ENCODE measurements at places on chromosomes 1 and 21. TPM values are rescaled to one million over a fixed set of nuclear protein-coding genes. Genes with fewer than 3 reads are reported as not detected.

- DNase-seq, result no peak
Measured at GRCh38 chr1:162554258-162554657, 7.3 kb upstream of the UAP1 start.

ANKRD35 gene
- 0.86 TPM for polyA plus RNA-seq

- no peak for DNase-seq
Measured at GRCh38 chr1:37303884-37304574, 170.4 kb upstream of the ZC3H12A start.

DNA sequence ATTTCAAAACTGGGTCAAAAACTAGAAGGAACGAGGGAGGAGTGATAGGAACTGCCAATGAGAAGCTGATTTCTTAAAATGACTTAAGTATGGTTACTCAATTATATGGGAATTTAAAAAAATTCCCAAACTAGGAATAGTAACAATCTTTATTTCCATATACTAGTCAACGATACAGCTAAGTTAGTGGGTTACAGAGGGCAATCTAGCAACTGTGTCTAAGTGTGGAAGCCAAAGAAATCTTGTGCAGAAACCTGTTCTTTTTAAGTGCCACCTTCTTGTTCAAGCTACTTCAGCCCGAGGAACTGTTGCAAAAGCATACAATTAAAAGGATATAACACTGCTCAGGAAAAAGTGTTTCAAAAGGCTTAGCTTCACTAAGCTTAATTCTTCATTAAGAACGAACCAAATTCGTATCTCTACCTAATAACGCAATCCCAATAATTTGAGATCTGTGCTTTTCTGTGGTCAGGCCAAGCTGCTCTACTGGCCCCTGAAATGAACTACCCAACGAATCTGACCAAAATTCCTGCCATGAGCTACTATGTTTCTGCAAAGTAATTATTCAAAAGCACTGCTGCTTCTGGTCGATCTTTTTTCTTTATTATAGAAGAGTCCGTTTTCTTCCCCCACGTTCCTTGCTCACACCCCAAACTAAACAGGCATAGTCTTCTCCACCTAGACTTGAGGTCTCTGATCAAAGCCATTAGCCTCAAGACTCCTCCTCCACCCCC lies 1.8 kb downstream of the USP24 start:
- no peak for DNase-seq

DNA sequence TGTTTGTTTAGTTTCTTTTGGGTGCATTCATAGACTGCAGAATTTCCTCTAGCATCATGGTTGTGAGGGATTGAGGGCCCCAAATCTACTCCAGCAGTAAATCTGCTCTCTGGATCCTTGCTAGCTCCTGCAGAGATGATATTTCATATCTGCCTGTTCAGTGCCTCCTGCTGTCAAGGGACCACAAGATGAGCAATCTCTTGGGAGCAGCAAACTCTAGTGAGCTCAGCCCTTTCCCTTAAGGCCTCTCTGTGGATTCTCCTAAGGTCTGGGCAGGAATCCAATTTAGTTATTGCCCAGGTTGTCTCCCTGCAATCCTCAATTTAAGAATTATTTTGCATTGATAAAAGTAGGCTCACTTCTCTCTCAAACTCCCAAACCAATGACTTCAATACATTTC lies 76.9 kb downstream of the RGS18 start:
- no peak for DNase-seq

All from immature natural killer cell (primary cell).